ENCODE measurements at places on chromosomes 3 and 15. TPM values are rescaled to one million over a fixed set of nuclear protein-coding genes. Genes with fewer than 3 reads are reported as not detected.

- no peak overlapping the region for H3K27ac ChIP-seq
- DNase-seq = no peak
- no peaks in the 10 kb centered on the region for H3K4me1 ChIP-seq
- H3K4me3 ChIP-seq = no peak overlapping the region
- H3K27me3 ChIP-seq = no peaks in the 10 kb centered on the region
- no peaks in the 10 kb centered on the region for H3K36me3 ChIP-seq
These were observed 24.0 kb upstream of the TEX9 start for GRCh38 chr15:56341201-56341600.

- no peak overlapping the region for H3K4me3 ChIP-seq
- H3K36me3 ChIP-seq = no peaks in the 10 kb centered on the region
- H3K27ac ChIP-seq = no peak overlapping the region
- no peaks in the 10 kb centered on the region for H3K27me3 ChIP-seq
- no peaks in the 10 kb centered on the region for H3K4me1 ChIP-seq
These were observed 204.1 kb downstream of the SSR3 start for GRCh38 chr3:156350781-156351180.

DNA sequence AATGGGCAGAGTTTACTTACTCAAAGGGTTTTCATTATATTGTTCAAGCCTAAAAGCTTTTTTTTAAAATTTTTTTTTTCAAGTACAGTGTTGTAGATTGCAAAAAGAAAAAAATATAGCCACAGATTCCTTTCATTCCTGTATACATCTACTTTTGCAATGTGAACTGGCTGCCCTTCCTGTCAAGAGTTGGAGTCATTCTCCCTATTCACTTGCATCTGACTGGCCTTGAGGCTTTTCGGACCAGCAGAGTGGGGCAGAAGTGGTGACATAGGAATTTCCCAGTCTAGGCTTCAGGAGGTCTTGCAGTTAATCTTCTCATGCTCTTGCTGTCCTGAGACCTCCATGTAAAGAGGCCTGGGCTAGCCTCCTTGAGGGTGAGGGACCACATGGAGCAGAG, 218.3 kb upstream of the CFAP20DC start:
- H3K27ac ChIP-seq = no peak overlapping the region
- H3K4me3 ChIP-seq = no peak overlapping the region
- no peaks in the 10 kb centered on the region for H3K4me1 ChIP-seq
- H3K36me3 ChIP-seq = no peaks in the 10 kb centered on the region
- H3K27me3 ChIP-seq = no peaks in the 10 kb centered on the region

GRCh38 chr3:134460965-134461364, 24.8 kb downstream of the ANAPC13 start:
- no peaks in the 10 kb centered on the region for H3K36me3 ChIP-seq
- H3K4me1 ChIP-seq = no peaks in the 10 kb centered on the region
- no peak overlapping the region for H3K4me3 ChIP-seq

- no peaks in the 10 kb centered on the region for H3K27me3 ChIP-seq
- DNase-seq = no peak
- no peaks in the 10 kb centered on the region for H3K4me1 ChIP-seq
- no peak overlapping the region for H3K4me3 ChIP-seq
- H3K36me3 ChIP-seq = no peaks in the 10 kb centered on the region
- no peak overlapping the region for H3K27ac ChIP-seq
These were observed 662.9 kb downstream of the SQOR start for GRCh38 chr15:46297766-46298165.

GRCh38 chr3:150527464-150528255, 18.6 kb downstream of the SERP1 start:
- H3K4me3 ChIP-seq = no peak overlapping the region
- no peak for DNase-seq
- H3K36me3 ChIP-seq = no peaks in the 10 kb centered on the region
- H3K4me1 ChIP-seq = no peaks in the 10 kb centered on the region
- H3K27me3 ChIP-seq = no peaks in the 10 kb centered on the region
- no peak overlapping the region for H3K27ac ChIP-seq

DNA sequence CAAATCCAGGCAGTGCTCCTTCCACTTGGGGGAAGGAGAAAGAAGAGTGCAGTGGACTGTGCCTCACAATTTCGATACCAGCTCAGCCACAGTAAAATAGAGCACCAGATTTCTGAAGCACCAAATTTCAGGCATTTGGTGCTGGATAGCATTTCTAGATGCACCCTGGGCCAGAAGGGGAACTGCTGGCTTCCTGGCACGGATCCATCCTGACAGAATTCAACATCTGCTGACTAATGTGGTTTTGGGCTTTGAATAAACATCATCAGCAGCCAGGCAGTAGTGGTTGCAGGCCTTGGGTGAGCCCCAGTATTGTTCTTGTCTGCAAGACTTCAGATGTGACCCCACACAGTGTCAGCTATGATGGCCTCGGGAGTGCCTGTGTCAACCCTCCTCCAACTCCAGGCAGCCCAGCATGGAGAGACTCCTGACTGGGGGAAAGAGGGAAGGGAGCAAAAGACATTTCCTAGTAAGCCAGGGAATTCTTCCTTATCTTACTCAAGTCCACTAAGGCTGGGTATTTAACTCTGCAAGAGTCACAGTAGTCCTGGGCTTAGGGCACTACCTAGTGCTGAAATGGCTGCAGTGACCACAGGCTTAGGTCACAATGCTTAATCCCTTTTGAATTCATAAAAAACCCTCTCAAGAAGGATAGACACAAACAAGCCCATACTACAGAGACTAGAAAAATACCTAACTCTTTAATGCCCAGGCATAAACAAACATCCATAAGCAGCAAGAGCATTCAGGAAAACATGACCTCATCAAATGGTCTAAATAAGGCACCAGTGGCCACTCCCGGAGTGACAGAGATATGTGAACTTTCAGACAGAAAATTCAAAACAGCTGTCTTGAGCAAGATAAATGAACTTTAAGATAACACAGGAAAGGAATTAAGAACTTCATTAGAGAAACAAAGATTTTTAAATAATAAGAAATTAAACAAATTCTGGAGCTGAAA, 74.7 kb downstream of the SPATA16 start:
- DNase-seq = no peak
- no peaks in the 10 kb centered on the region for H3K36me3 ChIP-seq
- no peaks in the 10 kb centered on the region for H3K4me1 ChIP-seq
- H3K27me3 ChIP-seq = no peaks in the 10 kb centered on the region
- H3K27ac ChIP-seq = no peak overlapping the region
- no peak overlapping the region for H3K4me3 ChIP-seq

DNA sequence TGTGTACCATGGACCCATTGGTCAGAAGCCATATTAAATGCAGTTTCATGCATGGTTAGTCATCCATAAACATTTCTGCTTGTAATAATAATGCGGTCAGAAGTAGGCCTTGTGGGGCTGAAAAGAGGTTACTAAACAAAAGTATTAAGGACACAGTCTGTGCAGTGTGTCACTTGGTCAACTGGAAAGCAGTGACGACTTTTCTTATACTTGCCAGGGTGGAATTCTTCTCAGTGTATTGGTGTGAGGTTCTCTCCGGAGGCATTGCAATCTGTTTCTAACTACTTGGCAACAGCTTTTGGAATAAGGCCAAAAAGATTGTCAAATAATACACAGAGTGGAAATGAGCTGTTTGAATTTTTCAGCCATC, 46.8 kb downstream of the CHL1 start:
- no peak overlapping the region for H3K4me3 ChIP-seq
- no peaks in the 10 kb centered on the region for H3K4me1 ChIP-seq
- H3K27ac ChIP-seq = no peak overlapping the region
- no peaks in the 10 kb centered on the region for H3K27me3 ChIP-seq
- no peak for DNase-seq

- no peak for DNase-seq
- no peaks in the 10 kb centered on the region for H3K4me1 ChIP-seq
- H3K4me3 ChIP-seq = no peak overlapping the region
- no peak overlapping the region for H3K27ac ChIP-seq
- H3K36me3 ChIP-seq = no peaks in the 10 kb centered on the region
- H3K27me3 ChIP-seq = no peaks in the 10 kb centered on the region
These were observed 50.3 kb upstream of the SEC13 start for GRCh38 chr3:10371167-10371566.

- H3K36me3 ChIP-seq = no peaks in the 10 kb centered on the region
- no peak for DNase-seq
- no peaks in the 10 kb centered on the region for H3K4me1 ChIP-seq
- H3K27me3 ChIP-seq = no peaks in the 10 kb centered on the region
These were observed 94.0 kb downstream of the OCA2 start for GRCh38 chr15:28005004-28005527.

DNA sequence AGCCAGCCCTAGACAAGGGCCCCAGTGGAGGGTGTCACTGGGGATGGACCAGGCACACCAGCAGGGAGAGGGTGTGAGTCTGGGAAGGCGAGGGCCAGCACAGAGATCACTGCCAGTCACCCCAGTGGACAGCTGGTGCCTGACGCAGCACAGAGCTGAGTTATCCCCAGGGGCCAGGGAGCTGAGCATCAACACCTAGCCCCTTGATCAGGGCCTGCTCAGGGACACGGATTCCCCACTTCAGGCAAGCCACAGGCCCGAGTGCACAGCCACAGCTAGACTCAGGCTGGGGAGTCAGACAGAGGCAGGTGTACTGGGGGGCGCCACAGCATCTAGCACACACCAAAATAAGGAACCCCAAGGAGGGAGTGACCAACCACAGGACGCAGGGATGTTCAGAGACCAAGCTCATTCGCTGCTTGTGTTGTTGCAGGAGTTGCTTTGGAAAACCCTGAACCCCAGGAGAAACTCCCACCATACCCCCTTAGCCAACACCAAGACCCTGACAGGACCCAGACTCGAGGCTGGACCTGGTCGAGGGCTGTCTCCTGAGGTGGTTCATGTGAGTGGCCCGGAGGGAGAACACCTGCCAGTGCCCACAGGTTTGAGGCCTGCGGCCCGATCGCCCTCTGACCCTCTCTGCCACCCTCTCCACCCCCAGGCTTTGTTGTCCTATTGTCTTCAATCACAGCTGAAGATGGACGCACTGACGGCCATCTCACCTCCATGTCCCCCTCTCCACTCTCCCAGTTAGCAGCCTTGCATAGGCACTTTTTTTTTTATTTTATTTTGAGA, 146.8 kb downstream of the TPRA1 start:
- no peak for DNase-seq
- no peaks in the 10 kb centered on the region for H3K27me3 ChIP-seq
- H3K4me1 ChIP-seq = no peaks in the 10 kb centered on the region
- H3K4me3 ChIP-seq = no peak overlapping the region

DNA sequence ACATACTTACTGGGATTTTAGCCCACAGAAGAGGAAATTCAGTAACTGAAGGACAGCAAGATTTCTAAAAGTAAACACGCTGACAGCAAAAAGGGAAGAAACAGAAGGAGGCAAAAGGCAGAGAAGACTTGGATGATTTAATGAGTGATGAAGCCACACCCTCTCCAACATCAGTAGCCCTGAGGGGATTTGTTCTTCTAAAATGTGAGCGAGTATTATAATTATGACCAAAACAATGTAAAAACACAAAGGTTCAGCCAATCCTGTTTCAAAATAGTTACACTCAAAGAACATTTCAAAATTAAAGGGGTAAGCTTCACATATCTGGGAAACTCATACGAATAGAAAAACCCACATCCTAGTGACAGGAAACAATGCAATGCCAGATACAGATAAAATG, 25.0 kb downstream of the MCCC1 start:
- DNase-seq = no peak
- H3K4me3 ChIP-seq = no peak overlapping the region
- no peak overlapping the region for H3K27ac ChIP-seq
- no peaks in the 10 kb centered on the region for H3K4me1 ChIP-seq

GRCh38 chr3:179852142-179852905, 184.4 kb downstream of the PEX5L start:
- H3K36me3 ChIP-seq = no peaks in the 10 kb centered on the region
- no peak overlapping the region for H3K27ac ChIP-seq
- H3K4me1 ChIP-seq = no peaks in the 10 kb centered on the region
- no peak for DNase-seq

DNA sequence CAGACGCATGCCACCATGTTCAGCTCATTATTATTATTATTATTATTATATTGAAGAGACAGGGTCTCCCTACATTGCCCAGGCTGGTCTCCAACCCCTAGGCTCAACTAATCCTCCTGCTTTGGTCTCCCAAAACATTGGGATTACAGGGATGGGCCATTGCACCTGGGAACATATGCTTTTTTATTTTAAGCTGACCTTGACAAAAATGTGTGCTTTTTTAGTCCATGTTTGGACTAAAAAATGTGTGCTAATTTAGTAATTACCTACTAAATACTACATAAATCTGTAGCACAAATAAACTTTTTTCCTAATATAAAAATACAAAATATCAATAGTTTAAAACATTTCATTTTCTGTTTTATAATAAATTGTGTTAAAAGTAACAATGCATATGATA, 693.2 kb downstream of the ROBO1 start:
- no peak overlapping the region for H3K4me3 ChIP-seq
- DNase-seq = no peak
- no peaks in the 10 kb centered on the region for H3K36me3 ChIP-seq
- H3K4me1 ChIP-seq = no peaks in the 10 kb centered on the region

DNA sequence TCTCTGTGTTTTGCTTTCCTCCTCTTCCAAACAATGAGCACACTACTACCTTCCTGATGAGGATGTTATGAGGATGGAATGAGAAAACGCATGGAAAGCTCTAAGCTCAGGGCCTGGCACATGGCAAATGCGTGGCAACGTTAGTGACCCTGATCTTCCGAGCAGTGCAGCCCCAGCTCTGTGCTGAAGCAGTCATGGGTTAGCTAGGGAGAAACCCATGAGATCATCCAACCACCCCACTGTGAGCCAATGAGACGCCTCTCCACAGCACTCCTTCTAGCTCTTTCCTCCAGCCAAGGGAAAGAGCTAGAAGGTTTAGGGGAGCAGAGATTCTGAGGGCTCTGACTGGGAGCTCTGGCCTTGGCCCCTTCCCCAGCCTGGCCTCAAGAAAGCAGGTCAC, 4.5 kb downstream of the CPN2 start:
- H3K4me3 ChIP-seq = no peak overlapping the region
- H3K27me3 ChIP-seq = no peaks in the 10 kb centered on the region
- DNase-seq = no peak
- H3K27ac ChIP-seq = no peak overlapping the region

GRCh38 chr3:11690863-11691766, 47.4 kb upstream of the VGLL4 start:
- no peak for DNase-seq
- no peak overlapping the region for H3K4me3 ChIP-seq
- no peaks in the 10 kb centered on the region for H3K4me1 ChIP-seq
- H3K36me3 ChIP-seq = no peaks in the 10 kb centered on the region
- H3K27me3 ChIP-seq = no peaks in the 10 kb centered on the region

GRCh38 chr15:92881211-92881754, 18.8 kb upstream of the CHD2 start:
- peak overlapping the region; percentile 100 for H3K27ac ChIP-seq
- no peaks in the 10 kb centered on the region for H3K36me3 ChIP-seq
- peak; percentile 55 for DNase-seq
- peak overlapping the region; percentile 33 for H3K4me3 ChIP-seq
- no peaks in the 10 kb centered on the region for H3K4me1 ChIP-seq
- H3K27me3 ChIP-seq = no peaks in the 10 kb centered on the region

The HYPK gene
- 19.9 TPM for total RNA-seq

The GPR156 gene
- total RNA-seq = 0.46 TPM

The MYEF2 gene
- total RNA-seq = 23.3 TPM

The SLC35G2 gene
- total RNA-seq = 2.9 TPM

The GRM7 gene
- 0.96 TPM for total RNA-seq

The MAP1A gene
- total RNA-seq = 21.9 TPM

All from prostate gland (tissue), 2 donors.